RKO (cell line): ENCODE measurements at places on chromosomes 7 and 10.

DNA sequence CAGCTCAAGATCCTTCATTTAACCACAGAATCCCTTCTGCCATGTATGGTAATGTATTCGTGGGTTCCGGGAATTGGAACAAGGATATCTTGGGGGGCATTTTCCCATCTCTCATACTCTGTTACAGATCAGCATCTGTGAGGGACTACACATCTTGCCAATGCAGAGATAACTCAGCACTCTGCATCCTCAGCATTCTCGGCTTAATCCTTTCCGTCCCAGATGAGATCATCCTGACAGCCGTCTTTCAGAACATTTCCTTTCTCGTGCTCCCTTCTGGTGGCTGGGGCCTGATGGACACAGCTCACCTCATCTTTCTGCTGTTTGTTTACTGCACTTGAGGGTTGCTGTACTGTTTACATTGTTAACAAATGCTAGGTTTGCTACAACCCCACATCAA is 25.3 kb downstream of the FKBP6 start:
- no peak for DNase-seq

- no peak for DNase-seq
Observed at GRCh38 chr7:141290973-141291372, 217.1 kb downstream of the TMEM178B start.

DNA sequence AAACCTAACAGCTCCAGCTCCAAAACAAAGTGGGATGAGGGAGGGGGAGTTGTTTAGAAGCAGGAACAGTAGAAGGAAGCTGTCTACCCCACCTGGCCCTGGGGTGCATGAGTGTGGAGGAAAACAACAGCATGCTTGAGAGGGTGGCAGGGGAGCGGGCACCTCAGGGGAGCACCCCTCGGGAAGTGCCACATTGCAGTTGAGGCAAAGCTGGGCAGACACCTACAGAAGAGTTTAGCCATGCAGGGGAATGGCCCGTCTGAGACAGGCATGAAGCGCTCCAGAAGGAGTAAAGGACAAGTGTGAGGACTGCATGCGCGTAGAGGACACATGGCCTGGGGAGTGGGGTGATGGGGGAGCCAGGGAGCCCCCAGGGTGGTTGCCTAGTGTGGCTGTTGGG is 18.1 kb downstream of the CHAT start:
- no peak for DNase-seq

- peak; percentile 56 for DNase-seq
Observed at GRCh38 chr10:67819768-67820204, 18.2 kb downstream of the DNAJC12 start.

- no peak for DNase-seq
Observed at GRCh38 chr7:106239406-106239805, 45.4 kb downstream of the NAMPT start.

DNA sequence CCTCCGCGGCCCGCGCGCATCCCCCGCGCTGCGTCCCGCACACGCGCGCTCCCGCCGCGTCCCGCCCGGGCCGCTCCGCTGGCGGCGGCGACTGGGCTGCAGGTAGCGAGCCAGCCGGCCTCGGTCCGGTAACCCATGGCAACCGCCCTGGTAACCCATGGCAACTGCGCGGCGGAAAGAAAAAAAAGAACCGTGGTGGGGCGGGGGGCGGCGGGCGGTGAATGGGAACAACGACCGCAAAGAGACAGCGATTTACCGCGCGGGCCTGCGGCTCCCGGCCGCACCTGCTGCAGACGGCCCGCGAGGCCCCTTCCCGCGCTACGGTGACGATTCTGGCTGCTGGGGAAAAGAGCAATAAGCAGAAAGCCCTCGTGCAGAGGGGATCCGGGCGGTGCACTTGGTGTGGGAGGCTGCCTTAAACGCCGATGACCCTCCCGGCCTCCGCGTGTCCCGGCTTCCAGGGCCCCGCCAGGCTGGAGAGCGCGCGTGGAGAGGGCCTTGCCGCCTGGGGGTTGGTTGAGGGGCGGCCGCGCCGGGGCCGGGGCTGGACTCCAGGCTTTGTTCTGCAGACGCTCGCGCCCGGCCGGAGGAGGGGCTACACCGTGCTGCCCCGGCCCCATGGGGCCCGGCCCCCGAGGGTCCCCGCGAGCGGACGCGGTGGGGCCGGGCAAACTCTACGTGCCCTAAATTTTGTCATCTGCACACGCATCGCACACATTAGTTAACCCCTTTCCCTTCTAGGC is 84.7 kb downstream of the SNX10 start:
- DNase-seq: no peak

GRCh38 chr7:57579454-57579853 is 129.5 kb downstream of the ZNF716 start:
- no peak for DNase-seq

GRCh38 chr7:27031289-27032172 is 64.3 kb downstream of the HOXA1 start:
- DNase-seq: peak; percentile 13

DNA sequence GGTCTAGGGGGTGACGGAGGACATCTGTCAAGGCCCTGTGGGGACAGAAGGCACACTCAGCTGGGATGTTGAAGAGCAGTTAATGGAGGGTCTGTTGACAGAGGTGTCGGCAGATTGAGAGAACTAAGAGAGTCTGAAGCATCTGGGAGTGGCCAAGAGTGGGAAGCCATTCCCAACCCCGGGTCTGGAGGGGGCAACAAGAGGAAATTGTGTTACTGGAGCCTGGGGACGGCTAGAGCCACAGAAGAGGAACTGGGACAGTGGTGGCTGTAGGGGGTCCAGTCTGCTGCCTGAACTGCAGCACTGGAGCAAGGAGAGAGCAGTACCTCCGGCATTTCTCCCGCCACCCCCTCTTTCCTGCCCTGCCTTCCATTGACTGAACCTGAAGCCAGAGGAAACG is 136.6 kb downstream of the CHN2 start:
- DNase-seq: no peak

DNA sequence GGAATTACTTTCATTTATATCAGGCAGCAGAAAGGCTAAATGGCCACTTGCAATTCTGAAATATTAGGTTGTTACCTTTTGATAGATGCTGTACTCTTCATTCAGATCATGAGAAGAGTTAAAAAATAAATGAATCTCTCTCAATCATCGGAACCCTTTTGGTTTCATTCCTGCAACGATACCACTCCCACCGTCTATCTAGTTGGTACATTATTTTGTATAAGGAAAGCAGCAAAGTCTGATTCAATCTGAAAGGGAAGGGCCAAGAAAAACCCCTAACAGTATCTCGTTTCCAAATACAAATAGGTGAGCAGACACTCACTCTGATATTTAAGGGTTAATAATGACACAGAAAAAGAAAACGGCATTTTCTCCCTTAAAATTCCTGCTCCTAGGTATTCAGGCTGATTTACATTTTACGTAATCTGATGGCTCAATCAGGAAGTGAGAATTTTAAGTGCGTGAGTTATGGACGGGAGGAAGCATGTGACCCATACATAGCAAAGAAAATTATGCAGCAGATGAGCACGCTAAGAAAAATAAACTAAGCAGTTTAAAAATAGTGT is 209.4 kb upstream of the KLF14 start:
- peak; percentile 98 for DNase-seq

DNA sequence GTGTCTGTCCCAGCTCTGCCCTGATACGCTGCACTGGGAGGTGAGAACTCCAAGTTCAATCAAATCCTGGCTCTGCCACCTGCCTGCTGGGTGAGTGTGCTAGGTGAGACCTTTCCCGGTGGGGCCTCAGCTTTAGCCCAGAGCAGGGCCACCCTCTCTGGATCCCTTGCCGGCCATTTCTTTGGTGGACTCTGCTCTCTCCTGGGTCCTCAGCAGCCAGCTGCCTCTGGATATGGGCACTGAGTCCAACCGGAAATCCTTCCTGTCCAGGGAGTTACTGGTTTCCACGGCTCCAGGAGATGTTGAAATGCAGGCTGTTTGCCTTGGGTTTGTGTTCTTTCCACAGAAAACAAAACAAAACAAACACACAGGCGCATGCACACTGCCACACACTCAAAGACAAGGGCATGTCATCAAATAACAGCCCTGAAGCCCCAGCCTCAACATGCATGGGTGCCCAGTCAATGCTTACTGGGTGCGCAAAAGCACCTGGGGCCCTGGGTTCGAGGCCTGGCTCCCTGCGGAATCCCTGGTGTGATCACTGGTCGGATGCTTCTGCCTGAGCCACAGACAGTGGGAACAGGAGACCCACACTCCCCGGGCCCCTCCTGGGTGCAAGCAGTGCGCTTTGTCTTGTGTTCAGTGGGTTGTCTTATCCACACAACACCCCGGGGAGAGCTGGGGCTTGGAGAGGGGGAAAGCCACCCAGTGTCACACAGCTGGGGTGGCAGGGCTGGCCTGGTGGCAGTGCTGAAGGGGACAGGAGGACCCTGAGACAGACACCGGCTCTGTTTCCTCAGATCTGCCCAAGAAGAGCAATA is 33.1 kb downstream of the PPIF start:
- DNase-seq: no peak

DNA sequence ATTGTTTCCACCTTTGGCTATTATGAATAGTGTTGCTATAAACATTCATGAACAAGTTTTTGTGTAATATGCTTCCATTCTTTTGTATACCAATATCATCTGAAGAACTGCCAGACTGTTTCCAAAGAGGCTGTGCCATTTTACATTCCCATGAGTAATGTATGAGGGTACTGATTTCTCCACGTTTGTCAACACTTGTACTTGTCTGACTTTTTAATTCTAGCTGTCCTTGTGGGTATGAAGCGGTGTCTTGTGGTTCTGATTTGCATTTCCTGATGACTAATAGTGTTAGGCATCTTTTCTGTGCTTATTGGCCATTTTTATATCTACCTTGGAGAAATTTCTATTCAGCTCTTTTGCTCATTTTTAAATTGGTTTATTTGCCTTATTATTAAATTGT is 52.8 kb downstream of the LSMEM1 start:
- peak; percentile 21 for DNase-seq

DNA sequence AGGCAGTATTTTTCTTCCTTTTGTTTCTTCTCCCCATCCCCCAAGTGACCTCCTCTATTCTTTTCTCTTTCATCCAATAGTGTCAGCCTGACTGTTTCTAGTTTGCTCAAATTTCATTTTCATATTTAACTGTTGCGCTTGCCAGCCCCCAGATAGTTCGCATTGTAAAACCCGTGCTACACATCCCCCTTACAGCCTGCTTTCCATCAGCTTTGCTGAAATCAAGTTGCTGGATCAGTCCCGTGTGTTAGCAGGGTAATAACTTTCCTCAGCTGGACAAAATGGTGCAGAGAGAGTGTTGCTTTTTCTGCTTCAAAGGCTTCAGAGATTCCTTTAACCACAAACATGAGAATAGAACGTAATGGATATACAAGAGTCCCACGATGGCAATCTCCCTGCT is 180.6 kb upstream of the NPVF start:
- DNase-seq: no peak

DNA sequence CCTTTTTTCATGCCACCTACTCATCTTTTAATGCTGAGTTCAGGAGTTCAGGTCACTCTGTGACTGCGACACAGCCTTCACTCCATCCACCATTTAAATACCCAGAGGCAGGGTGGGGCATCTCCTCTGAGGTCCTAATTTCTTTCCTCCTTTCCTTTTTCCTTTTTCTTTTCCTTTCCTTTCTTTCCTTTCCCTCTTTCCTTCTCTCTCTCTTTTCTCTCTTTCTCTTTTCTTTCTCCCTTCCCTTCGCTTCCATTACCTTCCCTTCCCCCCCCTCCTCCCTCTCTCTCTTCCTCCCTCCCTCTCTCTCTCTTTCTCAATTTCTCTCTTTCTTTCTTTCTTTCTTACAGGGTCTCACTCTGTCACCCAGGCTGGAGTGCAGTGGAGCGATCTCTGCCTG is 145.9 kb upstream of the SVIL start:
- no peak for DNase-seq

- peak; percentile 22 for DNase-seq
Observed at GRCh38 chr10:8473205-8473604, 418.7 kb downstream of the GATA3 start.

DNA sequence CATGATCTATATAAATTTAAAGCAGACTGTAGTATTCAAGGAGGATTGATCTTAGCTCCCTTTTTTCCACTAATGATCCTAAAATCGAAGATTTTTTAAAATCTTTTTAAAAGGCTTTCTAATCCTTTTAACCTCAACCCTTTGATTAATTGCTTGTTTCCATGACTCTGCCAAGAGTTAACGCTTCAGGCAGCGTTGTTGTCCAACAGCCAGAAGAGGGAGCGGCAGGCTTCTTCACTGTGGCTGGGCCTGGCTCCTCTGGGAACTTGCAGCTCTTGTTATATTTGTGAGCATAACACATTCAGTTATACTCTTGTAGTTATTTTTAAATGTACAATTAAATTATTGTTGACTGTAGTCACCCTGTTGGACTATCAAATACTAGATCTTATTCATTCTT is 26.3 kb downstream of the CRCP start:
- DNase-seq: peak; percentile 35

DNA sequence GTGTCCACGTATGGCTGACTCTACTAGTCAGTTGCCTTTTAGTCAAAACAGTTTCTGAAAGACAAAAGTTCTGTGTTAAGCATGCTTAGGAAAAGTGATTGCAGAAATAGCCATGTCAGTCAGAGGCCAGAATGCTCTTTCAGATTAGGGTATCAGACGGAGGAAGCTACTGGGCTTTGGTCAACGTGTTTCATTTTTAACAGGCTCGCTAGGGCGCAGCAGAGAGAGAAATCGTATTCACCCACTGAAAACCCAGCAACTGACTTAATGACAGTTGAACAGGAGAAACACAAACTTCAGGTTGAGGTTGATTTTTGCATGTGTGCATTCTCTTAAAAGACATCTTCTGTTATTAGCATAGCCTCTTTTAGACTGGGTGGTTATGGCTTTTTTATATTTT is 322.6 kb upstream of the KIAA1217 start:
- DNase-seq: peak; percentile 8

DNA sequence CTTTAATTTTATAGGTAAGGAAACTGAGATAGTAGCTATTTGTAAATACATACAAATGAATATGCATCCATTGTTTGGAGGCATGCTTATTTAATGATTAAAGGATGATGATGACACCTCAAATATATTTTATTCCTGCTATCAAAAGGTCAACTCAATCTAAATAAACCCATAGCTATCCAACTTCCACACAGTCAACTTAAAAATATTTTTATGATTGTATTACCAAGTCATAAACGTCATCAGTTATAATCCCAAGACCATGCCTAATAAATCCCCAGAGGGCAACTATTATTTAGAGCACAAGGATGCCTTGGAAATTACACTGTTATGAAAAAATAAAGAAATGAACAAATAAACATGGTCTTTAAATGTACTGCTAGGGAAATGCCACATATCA is 102.1 kb downstream of the MPP7 start:
- no peak for DNase-seq

GRCh38 chr7:141072548-141073172 is 1.2 kb upstream of the TMEM178B start:
- DNase-seq: no peak

DNA sequence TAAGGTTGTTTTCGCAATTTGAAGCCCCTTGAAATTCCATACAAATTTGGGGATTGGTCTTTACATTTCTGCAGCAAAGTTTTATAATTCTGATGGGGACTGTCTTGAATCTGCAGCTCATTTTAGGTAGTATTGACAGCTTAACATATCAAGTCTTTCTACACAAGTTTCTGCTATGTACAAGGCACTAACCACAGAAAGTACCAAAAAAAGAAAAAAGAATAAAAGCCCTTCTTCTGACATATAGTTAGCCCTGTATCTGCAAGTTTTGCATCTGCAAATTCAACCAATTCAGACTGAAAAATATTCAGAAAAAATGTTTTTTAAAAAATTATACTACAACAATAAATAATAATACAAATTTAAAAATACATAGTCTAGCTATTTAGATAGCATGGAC is 15.3 kb downstream of the POT1 start:
- DNase-seq: no peak
